ENCODE measurements at places on chromosomes 12 and 14.

GRCh38 chr12:27437839-27438238 lies 8.7 kb upstream of the SMCO2 start:
- DNase-seq, result no peak

DNA sequence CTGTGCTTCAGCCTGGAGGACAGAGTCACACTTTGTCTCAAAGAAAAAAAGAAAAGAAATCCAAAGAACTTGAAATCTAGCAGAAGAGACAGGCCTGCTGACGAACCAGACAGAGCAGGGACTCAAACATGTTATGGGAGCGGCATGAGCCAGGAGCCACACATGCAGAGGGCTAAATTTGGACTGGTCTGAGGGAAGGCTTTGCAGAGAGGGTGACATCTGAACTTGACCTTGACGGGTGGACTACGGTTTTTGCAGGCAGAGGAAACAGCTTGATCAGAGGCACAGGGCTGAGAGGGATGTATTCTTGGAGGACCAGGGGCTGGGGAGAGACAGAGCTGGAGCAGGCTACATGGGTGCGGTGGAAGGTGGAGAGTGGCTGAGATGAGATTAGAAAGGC lies 20.5 kb upstream of the SLC24A4 start:
- no peak for DNase-seq

- no peak for DNase-seq
Observed at GRCh38 chr14:83173687-83174086, 1640.0 kb upstream of the SEL1L start.

DNA sequence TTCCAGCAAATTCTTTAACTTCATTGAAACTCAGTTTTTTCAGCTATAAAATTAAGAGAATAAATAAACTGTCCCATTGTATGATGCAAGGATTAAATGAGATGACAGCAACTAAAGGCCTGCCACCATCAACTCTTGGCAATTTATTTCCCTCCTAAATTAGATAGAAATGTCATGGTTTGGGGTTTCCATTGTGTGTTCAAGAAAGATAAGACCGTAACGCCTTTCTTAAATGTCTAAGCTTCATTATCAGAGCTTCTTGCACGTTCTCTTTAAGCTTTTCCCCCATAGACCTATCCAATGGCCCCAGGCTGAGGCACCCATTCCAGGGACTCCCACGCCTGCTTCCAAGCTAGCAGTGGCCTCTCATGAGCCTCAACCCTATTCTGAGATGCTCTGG lies 281.9 kb downstream of the CACNA1C start:
- no peak for DNase-seq

DNA sequence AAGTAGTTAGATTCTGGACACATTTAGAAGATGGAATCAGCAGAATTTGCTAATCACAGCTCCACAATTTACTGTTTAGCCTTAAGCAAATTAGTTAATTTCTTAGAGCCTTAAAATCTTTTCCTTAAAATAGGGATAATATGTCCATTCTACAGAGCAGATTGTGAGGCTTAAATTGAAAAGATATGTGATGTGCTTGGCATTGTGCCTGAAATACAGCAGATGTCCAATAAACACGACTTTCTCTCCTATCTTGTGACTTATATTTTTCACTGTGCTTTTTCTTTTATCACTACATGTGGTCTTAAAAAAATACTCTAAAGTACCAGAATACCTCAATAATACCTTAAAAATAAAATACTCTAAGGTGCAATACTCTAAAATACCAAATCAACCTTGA lies 30.6 kb downstream of the CCER1 start:
- no peak for DNase-seq

- DNase-seq, result no peak
Observed at GRCh38 chr12:106229036-106229591, 18.7 kb downstream of the CKAP4 start.

DNA sequence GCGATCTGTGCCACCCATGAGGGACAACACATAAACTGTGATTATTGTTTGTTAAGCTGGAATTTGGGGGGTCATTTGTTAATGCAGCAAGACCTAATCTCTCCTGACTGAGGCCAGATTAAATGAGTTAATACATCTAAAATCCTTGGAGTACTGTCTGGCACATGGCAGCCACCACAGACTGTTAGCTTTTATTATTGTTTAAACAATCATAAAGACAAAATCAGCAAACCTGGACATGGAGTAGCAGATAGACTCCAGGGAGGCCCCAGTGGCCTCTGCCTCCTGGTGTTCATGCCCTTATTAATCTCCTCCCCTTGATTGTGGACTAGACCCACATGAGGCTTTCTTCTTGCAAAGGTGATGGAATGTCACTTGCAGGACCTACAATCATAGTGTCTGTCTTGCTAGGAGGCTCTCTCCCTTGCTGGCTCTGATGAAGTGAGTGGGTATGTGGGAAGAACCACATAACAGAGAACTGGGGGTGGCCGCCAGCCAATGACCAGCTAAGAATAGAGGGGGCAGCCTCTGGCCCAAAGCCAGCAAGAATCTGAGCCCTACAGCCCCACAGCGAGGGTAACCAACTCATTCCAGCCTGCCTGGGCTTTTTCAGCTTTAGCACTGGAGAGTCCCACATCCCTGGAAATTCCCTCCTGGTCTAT lies 142.0 kb downstream of the SCARB1 start:
- no peak for DNase-seq

- DNase-seq, result peak; percentile 23
Observed at GRCh38 chr12:108967869-108968540, 52.9 kb downstream of the SVOP start.

GRCh38 chr12:6229224-6230218 lies 29.3 kb downstream of the CD9 start:
- DNase-seq, result peak; percentile 54

- no peak for DNase-seq
Observed at GRCh38 chr12:54016478-54016964, 7.7 kb downstream of the HOXC8 start.

GRCh38 chr14:51917193-51917592 lies 56.8 kb downstream of the GNG2 start:
- DNase-seq, result no peak

GRCh38 chr14:48384821-48385220 lies 709.4 kb upstream of the MDGA2 start:
- DNase-seq, result no peak

GRCh38 chr14:70599345-70599744 lies 1.1 kb downstream of the MED6 start:
- no peak for DNase-seq

DNA sequence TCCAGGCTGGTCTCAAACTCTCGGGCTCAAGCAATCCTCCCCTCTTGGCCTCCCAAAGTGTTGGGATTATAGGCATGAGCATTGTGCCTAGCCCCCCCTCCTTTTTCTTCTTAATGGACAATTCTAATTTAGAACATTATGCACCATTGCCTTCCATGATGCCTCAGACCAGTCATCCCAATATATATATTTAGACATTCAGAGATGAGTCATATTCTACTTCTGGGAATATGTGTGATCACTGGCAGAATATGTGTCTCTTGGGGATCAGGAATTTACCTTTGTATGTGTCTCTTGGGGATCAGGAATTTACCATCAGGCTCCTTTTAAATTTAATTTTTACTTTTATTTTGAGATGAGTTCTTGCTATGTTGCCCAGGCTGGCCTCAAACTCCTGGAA lies 7.5 kb upstream of the CCDC177 start:
- peak; percentile 44 for DNase-seq

GRCh38 chr14:67571275-67571990 lies 28.6 kb downstream of the PIGH start:
- peak; percentile 69 for DNase-seq

GRCh38 chr14:56057767-56058166 lies 60.4 kb upstream of the PELI2 start:
- DNase-seq, result no peak

GRCh38 chr14:38866461-38866860 lies 236.6 kb downstream of the SEC23A start:
- no peak for DNase-seq

- DNase-seq, result peak; percentile 98
Observed at GRCh38 chr12:7060353-7060954, at the start of gene C1S. TSS of gene C1S (plus strand) at chr12:7060718. CDS start at chr12:7061913, 1,195 bp downstream.

DNA sequence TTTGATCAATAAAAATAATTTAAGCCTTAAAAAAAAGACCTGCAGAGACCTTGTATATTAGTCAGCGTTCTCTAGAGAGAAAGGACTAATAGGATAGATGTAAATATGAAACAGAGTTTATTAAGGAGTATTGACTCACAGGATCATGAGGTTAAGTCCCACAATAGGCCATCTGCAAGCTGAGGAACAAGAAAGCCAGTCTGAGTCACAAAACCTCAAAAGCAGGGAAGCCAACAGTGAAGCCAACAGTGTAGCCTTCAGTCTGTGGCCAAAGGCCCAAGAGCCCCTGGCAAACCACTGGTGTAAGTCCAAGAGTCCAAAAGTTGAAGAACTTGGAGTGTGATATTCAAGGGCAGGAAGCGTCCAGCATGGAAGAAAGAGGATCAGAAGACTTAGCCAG lies 66.3 kb downstream of the TBX5 start:
- no peak for DNase-seq

- DNase-seq, result peak; percentile 86
Observed at GRCh38 chr12:95277139-95277538, 59.5 kb downstream of the VEZT start.

GRCh38 chr14:92217936-92218335 lies 96.2 kb downstream of the CPSF2 start:
- no peak for DNase-seq

DNA sequence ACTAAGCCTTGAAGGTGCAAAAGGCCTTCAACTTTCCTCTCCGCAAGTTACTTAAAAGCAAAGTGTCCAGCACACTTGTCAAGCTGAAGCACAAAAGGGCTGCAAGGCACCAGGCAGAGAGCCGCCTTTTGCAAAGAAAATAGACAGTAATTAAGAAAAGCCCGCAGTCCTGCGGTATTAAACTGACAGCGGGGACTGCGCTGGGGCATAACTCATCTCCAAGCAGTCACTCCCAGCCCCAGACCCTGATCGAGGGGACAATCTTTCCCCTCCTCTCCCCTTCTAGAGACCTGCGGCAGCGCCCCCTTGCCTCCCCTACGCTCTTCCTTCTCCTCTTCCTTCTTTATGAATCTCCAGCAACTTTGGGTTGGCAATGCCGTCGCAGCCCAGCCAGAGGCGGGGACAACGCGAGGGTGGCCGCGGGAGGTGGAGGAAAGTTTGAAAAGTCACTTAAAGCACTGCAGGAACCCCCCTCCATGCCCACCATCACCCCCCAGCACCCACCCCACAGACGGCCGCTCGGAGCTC lies 200.9 kb upstream of the CAND1 start:
- no peak for DNase-seq

GRCh38 chr12:64716839-64717455 lies 42.3 kb downstream of the GNS start:
- no peak for DNase-seq

DNA sequence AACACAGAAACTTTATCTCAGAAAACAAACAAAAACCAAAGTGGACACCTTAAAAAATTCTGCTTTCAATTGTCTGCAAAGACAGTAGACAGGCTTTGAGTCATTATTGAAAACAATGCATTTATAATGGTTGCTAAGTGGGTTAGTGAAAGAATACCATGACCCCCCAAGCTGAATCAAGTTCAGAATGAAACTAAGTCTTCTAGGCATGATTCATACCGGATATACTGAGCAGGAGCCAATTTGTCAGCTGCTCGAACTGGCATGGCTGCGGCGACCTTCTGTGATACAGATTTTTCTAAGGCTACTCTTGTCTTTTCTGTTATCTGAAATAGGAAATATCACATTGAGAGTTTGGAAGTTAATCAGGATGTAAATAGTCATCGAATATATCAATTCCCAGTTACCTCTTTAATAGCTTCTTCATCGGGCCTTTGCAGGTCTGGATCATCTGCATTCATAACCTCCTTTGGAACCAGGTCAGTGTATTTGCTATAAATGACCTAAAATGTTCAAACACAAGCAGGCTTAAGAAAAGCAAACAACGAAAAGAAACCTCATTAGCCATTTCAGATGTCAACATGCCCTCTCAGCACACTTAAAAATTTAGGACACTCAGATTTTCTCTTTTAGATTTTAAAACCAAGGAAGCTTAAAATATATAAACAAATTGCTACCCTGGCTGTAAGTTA lies 22.3 kb downstream of the SNW1 start:
- peak; percentile 51 for DNase-seq

GRCh38 chr12:9607716-9608115 lies at the start of gene KLRB1:
TSS of gene KLRB1 (minus strand) at chr12:9607916. CDS start at chr12:9607839, 77 bp downstream.
- DNase-seq, result no peak

DNA sequence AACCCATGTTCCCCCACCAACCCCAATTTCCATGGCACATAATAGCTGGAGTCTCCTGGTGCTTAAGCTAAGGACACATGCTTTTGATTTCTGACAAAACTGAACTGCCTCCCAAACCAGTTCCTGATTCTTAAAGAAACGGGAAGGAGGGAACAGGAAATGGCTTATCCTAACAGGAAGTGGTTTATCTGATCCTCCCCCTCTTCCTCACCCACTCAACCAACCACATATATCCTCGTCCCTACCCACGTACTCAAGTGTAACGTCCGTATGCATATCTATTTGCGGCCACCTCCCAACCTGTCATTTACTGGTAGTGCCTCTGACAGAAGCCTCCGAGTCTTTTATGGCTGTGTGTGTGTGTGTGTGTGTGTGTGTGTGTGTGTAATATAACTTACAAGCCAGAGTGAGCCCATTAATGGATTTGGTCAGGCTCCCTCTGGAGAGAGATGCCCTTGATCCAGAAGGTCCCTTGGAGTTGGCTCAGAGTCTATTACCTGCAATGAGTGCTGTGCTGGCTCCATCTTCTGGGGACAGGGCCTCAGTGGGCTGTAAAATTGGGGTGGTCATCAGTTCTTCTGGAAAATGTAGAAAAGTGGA lies 7.7 kb downstream of the DAZAP2 start:
- DNase-seq, result peak; percentile 65

DNA sequence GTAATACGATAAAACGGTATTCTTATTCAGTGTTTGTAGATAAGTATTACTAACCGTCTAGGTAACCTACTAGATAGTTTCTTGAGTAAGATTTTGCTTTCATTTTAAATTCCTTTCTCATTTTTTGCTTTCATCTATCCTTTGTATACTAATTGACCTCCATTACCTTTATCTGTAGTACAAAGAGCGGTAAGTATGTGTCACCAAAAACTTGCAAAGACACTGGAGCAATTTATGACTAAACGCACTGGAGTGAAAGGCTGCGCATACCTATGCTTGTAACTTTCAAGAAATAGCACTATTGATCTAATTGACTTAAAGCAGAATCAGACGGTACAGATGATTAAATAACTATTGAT lies 1.7 kb downstream of the ARHGAP5 start:
- DNase-seq, result peak; percentile 38

DNA sequence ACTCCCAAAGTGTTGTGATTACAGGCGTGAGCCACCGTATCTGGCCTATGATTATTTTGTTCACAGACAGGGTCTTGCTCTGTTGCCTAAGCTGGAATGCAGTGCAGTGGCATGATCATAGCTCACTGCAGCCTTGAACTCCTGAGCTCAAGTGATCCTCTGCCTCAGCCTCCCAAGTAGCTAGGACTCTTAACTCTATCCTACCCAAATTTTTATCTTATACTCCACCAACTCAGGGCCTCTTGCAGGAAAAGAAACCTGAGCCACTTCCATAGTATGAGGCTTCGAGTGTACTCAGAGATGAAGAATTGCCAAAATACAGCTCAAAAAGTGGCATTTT lies 828 bp downstream of the MMAB start:
- DNase-seq, result no peak

- DNase-seq, result no peak
Observed at GRCh38 chr12:99806304-99806703, 158.8 kb downstream of the GARIN6 start.
